ENCODE measurements at places on chromosomes 3 and 15.

- DNase-seq: no peak
These were observed 788 bp upstream of the DLG1 start for GRCh38 chr3:197298945-197299854.

DNA sequence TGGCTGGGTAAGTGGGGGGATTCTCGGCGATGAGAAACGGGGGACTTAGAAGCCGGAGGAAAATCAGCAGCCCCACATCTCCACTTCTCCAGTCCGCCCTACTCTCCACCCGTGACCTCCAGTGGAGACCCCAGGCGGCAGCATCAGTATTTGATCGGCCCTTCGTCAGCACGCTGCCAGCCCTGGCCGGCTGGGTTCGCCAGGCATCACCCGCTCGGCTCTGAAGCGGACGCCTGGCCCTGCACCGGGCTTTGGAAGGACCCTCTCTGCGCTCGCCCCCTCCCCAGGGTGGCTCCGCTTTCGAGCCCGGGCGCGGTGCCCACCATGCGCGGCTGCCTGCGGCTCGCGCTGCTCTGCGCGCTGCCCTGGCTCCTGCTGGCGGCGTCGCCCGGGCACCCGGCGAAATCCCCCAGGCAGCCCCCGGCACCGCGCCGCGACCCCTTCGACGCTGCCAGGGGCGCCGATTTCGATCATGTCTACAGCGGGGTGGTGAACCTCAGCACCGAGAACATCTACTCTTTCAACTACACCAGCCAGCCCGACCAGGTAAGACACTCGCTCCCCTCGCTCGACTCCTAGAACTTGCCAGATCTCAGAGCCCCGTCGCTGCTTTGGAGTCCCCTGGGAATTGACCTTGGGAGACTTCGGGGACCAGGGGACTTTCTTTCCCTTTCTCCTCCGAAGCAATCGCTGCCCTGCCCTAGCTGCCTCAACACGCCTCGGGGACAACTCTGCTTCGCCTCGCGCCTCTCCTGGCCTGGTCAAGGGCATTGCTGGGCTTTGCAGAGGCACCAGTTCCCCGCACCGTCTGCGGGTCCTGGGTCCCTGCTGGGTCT, 561 bp downstream of the SIDT1 start:
- DNase-seq: peak; percentile 7

- no peak for DNase-seq
These were observed 66.9 kb upstream of the PRR20G start for GRCh38 chr3:127354761-127355160.

GRCh38 chr15:57003418-57003817, 85.0 kb downstream of the TCF12 start:
- DNase-seq: no peak

DNA sequence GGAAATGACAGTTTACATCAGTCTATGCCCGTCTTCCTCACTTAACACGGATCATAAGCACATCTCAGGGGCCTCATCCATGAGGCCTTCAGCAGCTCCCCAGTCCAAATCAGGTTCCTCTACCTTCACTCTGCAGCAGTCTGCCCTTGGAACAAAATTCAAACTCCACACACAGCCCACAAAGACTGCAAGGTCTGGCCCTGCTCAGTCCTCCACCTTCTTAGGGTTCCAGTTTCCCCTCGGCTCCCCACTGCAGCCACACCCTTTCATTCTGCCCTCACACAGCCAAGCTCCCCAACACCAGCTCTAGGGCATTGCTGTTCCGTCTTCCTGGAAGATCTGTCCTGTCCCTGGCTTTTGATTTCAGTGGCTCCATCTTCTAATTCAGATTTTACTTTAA, 95.2 kb upstream of the IQSEC1 start:
- DNase-seq: no peak

GRCh38 chr3:125103406-125103805, 47.6 kb upstream of the HEG1 start:
- no peak for DNase-seq

DNA sequence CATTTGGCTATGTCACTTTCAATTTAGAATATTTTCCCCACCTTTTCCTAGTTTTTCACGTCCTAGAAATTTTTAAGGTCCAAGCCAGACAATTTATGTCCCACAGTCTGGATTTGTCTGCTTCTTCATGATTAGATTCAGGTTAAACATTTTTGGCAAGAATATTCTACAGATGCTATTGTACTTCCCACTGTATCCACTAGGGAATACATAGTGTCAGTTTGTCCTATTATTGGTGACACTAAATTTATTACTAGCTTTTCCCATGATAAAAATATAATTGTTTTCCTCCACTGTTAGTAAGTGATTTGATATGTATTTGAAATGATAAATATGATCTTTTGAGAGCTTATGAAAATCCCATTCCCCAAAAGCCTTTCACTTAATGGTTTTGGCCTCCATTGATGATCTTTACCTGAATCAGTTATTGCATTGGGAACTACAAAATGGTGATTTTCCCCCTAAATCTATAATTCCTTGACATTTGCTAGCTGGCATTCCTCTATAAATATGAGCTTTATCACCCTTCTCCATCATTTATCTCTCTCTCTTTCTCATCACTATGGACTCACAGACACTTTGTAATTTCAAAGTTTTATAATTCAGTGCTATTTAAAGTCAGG, 8.3 kb downstream of the ARL14 start:
- DNase-seq: no peak
